ENCODE measurements at places on chromosomes 7 and 10.

DNA sequence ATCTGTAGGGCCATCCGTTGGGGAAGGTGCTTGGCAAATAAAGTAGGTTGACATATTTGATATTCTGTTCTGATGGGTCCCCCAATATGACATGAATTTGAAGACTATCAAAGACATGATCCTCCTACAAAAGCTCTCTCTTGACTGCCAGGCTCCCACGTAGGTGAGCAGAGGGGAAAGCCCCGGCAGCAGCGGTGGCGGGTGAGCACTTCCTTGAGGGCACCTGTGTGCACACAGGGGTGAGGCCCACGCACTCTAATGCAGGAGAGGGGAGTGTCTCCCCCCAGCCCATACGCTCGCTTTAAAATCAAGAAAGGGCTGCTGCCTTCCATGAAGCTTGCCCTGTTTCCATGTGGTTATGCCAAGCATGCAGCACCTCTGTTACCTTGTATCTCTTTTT is 100.4 kb downstream of the TAX1BP1 start:
- no peak for DNase-seq

DNA sequence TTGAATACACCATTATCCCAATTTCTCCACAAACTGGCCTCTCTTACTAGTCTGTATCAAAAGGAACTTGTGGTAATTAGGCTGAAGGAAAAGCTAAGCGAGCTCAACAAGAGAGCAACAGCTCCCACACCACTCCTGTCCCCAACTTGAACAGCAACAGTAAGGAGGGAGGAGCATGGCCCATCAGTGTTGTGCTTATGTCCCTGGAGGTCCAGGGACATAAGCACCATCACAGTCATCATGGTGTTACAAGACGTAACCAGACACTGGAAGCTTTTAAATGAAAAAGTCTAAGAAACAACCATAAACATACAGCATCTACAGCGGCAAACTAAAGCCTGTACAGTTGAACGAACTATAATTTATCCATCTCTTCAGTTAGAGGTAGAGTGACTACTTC is 989 bp downstream of the ERLIN1 start:
- DNase-seq = no peak

DNA sequence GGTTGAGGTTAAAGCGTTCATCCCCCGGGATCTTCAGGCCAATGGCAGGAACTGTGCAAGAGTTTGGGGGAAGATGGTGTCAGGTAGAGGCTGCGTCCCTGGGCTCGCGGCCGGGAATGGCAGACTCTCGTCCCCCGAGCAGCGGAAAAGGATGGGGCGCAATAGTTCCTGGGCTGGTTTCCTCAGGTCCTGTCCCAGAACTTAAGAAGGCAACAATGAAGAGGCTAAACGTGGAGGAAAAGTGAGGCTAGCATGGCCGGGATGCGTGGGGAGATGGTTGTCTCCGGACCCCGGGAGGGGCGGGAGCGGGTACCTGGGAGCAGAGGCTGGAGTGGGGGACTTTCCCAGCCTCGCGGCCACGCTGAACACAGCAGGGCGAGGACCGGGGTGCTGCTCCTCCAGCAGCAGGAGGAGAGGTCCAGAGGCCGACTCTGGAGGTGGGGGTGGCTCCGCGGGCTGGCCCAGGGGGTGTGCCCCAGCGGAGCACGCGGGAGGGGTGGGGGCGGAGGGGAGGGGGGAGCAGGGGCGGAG is 882 bp downstream of the IRF5 start:
- no peak for DNase-seq

- DNase-seq = no peak
Measured at GRCh38 chr7:148878317-148878716, 5.8 kb downstream of the EZH2 start.

DNA sequence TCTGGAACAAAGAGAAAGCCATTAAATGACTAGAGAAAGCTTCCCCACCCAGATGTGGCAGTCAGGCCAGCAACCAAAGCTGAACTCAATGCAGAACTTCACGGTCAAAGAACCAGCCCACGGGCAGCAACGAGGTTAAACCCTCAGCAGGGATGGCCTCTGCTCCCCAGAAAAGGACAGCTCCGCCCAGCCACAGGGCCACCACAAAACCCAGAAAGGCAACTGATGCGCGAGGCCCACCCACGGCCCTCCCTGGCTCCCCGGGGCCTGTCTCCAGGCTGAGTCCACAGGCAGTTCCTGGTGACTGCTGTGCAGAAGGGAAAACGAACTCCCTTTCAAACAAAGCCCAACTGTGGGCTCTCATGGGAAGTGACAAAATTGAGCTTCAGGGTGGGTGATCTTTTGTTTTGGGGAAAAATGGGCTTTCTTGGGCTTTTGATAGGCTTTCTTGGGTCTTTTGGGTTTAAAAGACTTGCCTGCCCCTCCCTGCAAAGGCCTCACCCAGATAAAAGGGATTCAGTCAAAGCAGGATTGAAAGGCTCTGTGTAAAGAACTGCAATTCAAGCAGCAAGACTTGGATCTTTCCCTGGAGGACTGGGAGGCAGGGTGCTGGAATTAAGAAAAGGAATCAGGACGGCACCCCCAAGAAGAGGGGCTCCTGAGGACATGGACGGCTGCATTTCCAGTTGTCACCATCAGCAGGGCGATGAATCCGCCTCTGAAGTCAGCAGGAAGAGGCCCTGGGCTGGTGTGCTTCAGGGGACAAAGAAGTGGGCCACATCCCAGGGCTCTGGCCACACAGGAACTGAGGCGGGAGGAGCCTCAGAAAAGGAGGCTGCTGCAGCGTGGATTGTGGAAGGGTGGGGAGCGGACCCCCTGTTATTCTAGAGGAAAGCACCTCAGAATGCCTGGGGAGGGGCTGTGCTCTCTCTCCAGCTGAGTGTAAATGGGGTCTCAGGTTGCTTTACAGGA is 209.9 kb downstream of the USP6NL start:
- no peak for DNase-seq

- DNase-seq = no peak
Measured at GRCh38 chr7:151764056-151764920, 112.6 kb downstream of the PRKAG2 start.

GRCh38 chr7:32496052-32496813 is 944 bp downstream of the AVL9 start:
- no peak for DNase-seq

DNA sequence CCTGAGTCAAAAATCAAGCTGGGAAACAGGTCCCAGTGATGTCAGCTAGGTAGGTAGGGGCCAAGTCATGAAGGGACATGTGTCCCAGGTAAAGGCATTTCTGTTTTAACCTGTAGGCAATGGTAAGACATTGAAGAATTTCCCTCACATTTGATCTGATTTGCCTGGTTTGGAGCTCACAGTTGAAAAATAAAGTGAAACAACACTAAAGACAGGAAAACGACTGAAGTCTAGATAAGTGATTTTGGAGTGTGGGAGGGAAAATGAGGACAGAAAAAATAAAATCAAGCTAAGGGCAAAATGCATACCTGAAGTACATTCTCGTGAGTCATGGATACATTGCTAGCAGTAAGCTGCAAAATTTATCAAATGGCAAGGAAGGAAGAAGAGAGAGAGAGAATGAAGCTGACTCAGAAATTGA is 169.9 kb downstream of the SKIDA1 start:
- no peak for DNase-seq

DNA sequence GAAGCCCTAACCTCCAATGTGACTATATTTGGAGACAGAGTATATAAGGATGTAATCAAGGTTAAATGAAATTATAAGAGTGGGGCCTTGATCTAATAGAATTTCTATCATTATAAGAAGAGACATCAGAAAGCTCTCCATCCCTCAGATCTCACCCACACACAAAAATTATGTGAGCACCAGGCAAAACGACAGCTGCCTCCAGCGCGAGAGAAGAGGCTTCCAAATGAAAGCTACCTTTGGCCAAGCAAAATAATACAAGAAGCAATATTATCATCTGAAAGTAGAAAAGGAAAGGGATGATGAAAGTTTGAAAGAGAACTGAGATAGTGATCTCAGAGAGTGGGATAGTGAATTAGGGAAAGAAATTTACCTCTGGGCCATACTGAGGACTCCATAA is 1192.5 kb downstream of the NXPH1 start:
- DNase-seq = no peak

DNA sequence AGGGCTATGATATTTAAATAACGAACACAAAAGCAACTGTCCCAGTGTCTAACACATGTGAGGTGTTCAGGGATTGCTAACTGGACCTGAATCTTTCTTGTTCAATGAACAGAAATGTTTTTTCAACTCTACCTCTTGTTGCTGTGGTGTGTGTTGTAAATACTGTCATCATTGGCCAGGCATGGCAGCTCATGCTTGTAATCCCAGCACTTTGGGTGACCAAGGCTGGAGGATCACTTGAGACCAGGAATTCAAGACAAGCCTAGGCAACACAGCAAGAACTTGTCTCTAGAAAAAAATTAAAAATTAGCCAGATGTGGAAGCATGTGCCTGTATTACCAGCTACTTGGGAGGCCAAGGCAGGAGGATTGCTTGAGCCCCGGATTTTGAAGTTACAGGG is 1250.9 kb downstream of the TYW1 start:
- no peak for DNase-seq

DNA sequence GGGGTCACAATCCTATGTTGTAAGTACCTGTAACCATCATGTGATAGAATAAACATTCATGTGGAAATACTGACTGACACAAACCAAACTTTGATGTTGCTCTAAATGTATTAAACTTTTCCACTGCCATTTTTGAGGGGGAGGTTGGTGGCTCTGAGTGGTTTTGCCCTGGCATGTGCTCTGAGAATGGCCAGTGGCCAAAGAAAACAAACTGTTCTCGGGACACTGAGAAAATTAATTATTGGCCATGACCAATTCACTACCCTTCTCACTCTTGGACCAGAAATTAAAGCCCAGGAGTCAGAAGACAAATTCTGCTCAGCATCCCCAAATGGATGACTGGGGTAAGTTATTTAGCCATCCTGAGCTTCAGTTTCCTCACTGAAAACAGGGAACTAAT is 195.9 kb downstream of the XPNPEP1 start:
- DNase-seq = no peak

DNA sequence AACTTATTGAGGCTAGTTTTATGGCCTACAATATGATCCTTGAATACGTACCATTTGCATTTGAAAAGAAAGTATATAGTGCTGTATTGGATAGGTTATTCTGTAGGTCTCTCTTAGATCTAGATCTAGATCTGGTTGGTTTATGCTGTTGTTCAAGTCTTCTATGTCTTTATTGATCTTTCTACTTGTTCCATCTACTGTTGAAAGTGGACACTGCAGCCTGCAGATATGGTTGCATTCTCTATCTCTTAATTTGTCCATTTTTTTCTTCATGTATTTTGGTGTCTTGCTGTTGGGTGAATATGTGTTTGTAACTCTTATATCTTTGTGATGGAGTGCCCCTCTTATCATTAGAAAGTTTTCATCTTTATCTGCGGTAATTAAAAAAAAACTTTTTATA is 139.4 kb upstream of the PCDH15 start:
- DNase-seq = no peak

DNA sequence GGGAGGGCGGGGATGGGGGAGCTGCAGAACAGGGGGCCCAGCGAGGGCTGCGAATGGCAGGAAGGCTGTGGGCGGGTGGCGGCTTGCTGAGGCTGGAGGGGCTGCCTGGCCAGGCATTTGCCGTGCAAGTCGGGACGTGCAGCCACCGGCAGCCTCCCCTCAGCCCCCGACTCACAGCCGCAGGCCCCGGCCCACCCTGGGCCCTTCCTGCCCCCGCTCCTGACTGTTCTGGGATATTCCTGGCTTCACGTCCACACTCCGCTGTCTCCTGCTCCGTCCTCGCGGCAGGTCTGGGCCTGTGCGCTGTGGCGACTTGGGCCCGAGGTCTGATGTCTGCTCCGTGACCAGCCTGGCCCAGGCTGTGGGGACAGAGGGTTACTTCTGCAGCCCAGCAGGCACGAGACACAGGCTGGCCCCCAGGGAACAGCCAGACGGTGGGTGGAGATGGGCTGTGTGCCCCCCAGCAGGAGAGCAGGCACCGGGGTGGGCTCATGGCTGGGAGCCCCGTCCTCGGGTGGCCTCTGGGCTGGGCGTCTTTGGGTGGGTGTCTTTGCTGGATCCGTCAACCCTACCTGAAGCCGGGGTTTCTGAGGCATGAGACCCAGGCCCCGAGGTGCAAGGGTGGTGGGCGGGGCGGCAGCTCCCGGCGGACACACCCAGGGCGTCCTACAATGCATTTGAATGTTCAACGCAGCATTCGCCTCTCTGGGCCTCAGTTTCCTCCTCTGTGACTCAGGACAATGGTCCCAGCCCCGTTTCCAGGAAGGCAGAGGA is 86.5 kb downstream of the FOXL3 start:
- DNase-seq = no peak

DNA sequence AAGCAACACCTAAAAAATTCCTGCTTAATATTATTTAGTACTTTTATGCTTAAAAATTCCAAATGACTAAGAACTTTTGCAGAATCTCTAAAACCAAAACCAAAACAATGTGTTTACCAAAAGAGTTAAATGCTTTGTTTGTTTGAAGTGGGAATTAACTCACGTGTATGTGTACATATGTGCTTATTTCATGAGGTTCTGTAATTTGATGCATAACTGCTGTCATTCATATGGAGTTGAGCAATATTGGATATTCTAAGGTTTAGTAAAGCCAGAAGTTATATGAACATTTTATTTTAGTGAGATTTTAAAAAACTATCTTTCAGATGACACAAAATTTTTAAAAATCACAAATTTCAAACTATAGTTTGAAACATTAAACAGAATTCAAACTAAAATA is 157.1 kb downstream of the PIP4K2A start:
- no peak for DNase-seq
